Esophagus squamous epithelium (tissue), 5 donors: ENCODE measurements at places on chromosomes 1 and 21.

GRCh38 chr1:91725989-91726721, 159.8 kb downstream of the TGFBR3 start:
- DNase-seq = no peak

DNA sequence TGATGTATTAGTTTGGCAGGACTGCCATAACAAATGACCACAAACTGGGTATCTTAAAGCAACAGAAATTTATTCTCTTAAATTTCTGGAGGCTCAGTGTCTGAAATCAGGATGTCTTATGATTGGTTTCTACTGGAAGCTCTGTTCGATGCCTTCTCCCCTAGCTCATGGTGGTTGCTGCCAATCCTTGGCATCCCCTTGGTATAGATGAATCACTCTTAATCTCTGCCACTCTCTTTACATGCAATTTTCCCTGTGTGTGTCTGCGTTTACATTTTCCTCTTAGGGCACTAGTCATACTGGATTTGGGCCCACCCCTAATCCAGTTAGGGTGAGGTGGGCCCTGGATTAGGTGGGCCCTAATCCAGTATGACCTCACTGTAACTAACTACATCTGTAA, 54.7 kb upstream of the MPC2 start:
- no peak for DNase-seq

- DNase-seq = no peak
These were observed 10.5 kb downstream of the KIAA1614 start for GRCh38 chr1:180923021-180923841.

- no peak for DNase-seq
These were observed 10.6 kb downstream of the PTPN22 start for GRCh38 chr1:113860891-113861290.

- no peak for DNase-seq
These were observed 3.6 kb downstream of the KCNN3 start for GRCh38 chr1:154866257-154867063.

DNA sequence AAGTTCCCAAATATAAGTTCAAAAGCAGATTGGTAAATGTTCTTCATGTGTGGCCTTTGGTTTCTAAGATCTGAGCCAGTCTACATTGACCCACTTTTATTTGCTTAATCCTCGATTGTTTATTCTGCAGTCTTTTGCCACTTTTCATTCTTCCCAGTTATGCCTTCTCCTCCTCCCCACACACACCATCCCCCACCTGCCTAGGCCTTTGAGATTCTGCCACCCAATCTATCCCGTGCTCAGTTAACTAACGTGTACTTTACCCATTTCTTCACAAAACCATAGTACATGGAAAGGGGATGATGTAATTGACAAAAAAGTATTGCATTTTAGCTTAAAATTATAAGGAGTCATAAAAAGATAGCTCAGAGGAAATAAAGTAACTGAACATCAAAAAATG, 3.7 kb downstream of the CFH start:
- no peak for DNase-seq

DNA sequence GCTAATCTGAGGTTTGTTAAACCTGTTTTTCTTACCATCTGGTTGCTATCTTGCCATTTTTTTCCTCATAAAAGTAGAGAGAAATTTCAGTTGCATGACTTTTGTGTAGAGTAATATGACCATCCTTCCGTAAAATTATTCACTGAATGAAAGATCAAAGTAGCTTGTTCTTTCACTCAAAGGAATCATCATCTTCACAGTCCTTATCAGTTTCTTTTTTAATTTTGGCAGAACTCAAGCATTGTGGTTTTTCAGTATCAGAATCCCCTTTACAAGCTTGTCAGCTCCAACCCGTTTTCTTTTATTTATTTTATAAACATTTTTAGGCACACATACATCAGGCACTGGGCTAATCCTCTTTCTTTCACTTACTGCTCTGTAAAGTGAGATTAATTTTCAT, 91.7 kb downstream of the UBE2U start:
- no peak for DNase-seq

- no peak for DNase-seq
These were observed 41.5 kb downstream of the KIAA1614 start for GRCh38 chr1:180954005-180954800.

GRCh38 chr1:196376630-196377328, 231.5 kb downstream of the KCNT2 start:
- DNase-seq = no peak

DNA sequence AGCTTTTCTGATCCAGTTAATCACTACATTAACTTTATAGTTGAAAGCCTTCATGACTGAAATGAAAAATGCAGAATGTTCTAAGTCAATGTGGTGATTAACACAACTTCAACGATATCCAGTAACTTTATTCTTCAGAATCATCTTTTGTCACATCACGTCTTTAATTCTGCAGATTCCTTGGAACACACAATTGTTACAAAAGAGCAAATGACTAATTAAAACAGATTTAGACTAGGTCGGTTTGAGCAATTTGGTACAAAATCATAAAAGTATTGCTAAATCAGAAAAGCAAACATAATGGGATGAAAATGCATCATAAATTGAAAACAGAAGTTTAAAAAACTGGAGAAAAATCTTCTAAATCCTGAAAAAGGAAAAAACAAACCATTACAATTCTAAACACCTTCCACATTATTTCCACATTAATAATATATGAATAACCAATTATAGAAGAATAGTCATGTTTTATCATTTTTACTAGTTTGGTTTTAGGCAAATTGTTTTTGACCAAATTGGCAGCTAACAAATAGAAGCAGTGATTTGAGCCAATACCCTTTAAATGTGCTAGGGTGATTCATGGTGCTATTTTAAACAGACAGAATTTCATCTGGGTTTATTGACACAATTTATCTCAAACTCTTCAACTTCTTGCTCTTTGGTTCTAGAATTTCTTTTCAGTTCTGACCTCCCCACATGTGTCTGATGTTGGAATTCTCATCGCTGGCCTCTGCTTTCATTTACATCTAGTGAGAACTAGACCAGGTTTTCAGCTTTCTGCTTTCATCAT, 468.1 kb upstream of the PTBP2 start:
- no peak for DNase-seq

GRCh38 chr1:32741413-32742198, 39.0 kb upstream of the SYNC start:
- no peak for DNase-seq

GRCh38 chr1:220300442-220301121, 28.3 kb upstream of the RAB3GAP2 start:
- DNase-seq = no peak

- no peak for DNase-seq
These were observed 1.0 kb downstream of the ZNF496 start for GRCh38 chr1:247330548-247331171.

GRCh38 chr1:182595641-182596240, 6.7 kb upstream of the RNASEL start:
- DNase-seq = no peak

DNA sequence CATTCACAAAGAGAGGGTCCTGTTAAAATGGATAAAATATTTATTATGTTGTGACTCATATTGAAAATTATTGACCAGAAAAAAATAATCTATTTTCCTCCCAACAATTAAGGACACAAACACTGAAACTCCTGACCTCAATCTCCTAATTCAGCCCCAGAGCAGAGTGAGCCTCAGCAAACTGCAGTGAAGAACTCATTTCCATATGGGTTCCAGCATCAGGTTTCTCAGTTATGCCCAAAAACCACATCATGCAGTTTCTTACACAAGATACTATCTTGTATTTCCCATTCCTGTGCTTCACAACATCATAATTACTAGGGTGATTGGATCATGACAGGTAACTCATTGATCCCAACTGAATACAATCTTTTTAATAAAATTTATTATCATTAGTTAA, 15.4 kb downstream of the PYHIN1 start:
- no peak for DNase-seq

DNA sequence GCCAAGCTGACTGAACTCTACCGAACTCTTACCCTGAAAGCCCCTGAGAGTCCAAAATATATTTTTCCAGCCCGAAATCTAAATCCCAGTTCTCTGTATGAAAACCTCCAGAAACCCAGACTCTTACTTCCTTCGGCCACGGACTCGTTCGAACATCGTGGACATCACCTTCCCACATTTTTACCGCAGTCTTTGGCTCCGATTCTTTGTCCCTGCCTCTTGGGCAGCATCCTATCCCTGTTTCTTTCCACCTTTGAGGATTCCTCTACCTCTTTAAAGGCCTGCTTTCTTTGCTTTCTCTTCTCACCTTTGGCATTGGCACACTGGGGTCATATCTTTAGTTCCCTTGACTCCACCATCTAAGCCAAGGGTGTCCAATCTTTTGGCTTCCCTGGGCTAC, 932 bp upstream of the USP24 start:
- no peak for DNase-seq

- DNase-seq = no peak
These were observed 213.3 kb upstream of the DAB1 start for GRCh38 chr1:57637155-57637554.

GRCh38 chr21:20373031-20373430, 625.2 kb upstream of the NCAM2 start:
- no peak for DNase-seq

DNA sequence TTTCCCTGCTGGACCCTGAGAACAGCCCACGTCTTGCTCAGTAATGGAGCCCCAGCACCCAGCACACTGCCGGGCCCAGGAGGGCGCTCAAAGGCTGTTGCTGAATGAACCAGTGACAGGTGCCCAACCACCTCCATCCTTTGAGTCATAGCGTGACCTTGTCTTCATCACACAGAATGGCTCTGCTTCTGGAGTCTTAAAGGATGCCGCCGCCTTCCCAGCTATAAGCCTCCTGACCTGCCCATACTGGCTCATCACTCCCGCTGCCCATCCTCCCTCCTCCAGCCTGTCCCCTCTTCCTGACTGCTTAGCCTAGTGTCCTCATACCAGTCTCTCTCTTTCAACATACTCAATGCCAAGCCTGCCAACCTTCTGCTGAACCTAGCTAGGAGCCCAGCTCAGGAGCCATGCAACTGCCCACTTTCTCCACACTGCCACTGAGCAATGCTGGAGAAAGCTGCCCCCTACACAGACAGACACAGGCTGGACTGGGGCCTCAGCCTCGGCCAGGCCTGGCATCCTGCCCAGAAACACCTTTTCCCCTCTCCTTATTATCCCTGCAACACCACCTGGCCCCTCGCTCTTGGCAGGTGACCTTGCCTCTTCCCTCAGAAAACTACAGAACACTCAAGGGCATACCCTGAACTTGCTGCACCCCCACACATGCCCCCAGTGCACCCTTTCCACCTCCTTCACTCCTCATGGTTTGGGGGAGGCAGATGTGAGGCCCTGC, 14.1 kb downstream of the TTC39A start:
- DNase-seq = no peak

DNA sequence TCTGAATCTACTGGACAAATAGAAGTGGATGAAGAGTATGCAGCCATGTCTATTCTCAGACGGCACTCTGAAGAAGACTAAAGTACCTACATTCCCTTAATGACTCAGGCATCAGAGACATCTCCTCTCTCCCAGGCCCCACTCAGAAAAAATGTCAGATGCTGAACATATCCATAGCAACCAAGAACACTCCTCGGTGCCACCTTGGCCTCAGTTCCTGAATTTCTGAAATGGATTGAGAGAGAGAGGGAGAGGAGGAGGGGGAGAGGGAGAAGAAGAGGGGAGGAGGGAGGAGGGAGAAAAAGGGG, 16.0 kb upstream of the OVAAL start:
- DNase-seq = no peak

DNA sequence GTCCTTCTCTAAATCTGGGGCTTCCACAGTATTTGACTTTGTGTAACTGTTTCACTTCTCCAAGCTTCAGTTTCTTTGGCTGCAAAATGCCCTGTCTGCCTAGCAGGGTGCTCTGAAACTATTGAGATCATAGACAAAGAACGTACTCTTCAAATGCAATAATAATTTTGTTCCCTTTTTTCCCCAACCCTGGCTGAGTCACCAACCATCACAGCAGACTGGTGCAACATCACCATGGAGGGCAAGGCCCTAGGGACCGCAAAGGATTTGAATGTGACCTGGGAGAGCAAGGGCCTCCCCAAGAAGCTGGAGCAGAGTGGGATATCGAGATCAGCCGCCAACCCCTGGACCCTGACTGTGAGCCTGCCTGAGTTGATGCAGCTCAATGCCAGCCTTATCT, 115.0 kb downstream of the FCRL5 start:
- no peak for DNase-seq

DNA sequence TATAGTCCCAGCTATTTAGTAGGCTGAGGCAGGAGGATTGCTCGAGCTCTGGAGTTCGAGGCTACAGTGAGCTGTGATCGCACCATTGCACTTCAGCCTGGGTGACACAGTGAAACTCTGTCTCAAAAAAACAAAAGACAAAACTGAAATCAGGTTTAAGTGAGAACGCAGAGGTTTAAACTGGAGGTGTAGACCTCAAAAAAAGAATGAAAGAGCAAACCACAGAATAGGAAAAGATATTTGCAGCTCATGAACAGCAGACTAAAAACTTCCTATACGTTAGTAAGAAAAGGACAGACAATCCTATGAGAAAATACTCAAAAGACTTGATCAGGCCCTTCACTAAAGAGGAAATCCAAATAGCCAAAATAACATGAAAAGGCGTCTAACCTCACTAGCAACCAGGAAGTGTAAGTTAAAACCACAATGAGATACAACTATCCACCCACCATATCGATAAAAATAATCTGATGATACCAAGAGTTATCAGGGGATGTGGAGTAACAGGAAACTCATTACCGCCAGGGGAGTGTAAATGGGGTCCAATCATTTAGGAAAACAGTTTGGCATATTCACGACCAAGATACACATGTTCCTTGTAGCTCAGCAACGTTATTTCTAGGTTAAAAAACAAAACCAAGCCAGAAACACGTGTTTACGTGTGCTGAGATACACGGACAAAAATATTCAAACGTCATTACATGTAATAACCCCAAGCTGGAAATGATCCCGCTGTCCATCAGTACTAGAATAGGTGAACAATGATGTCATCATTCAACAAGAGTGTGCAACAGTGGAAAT, 9.8 kb downstream of the TNFRSF9 start:
- DNase-seq = no peak

GRCh38 chr1:66521721-66522365, 12.1 kb upstream of the SGIP1 start:
- no peak for DNase-seq

- no peak for DNase-seq
These were observed 186.3 kb downstream of the NFIA start for GRCh38 chr1:61268546-61269240.

- no peak for DNase-seq
These were observed 26.6 kb upstream of the FCRL4 start for GRCh38 chr1:157624471-157624870.

- DNase-seq = no peak
These were observed 218.5 kb downstream of the DISC1 start for GRCh38 chr1:231844986-231845502.

GRCh38 chr1:81032374-81032773, 768.4 kb upstream of the ADGRL2 start:
- no peak for DNase-seq

GRCh38 chr1:187471555-187471954, 642.8 kb downstream of the PLA2G4A start:
- DNase-seq = no peak

DNA sequence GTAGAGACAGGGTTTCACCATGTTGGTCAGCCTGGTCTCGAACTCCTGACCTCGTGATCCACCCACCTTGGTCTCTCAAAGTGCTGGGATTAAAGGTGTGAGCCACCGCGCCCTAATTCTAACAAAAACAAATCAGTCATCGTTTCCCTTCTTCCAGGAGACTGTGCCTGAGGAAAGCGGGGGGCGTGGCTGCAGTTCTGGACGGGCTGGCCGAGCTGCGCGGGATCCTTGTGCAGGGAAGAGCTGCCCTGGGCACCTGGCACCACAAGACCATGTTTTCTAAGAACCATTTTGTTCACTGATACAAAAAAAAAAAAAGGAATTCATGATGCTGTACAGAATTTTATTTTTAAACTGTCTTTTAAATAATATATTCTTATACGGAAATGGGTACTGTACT, 104.2 kb downstream of the WDR4 start:
- no peak for DNase-seq
